ENCODE measurements at places on chromosomes 6 and 20.

DNA sequence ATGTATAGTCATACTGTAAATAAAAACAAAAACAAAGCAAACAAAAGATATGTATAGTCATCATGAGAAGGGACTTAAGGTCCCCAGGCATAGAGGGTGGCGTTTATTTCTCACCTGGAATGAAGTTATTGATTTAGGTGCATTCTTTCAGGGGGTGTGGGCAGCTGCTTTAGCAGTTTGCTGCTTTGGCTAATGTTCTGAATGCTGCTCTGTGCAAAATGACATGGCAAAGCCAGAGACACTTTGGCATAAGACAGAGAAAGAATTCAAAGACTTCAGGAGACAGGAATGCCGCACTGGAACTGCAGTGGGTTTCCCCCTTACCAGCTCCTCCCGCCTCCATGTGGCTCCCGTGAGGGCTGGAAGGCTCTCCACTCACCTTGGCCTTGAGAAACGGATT, 36.4 kb upstream of the NELFCD start:
- DNase-seq: no peak

- no peak for DNase-seq
Observed at GRCh38 chr6:132934496-132934895, 120.1 kb downstream of the RPS12 start.

DNA sequence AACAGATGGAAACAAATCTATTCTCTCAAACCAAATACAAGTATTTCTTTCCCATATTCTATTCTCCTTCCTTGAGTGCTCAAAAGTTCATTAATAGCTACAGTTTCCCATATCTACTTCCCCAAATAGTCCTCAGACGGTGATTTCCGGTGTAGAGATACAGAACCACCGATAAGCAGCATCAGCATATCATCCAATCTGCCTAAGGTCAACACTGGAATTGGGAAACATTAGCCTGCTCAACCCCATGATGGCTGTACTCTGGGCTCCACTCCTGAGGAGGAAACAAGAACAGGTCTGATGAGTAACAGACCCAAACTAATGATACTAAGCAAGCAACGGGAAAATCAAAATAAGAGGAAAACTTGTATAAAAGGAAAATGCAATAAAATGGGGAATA, 115.6 kb downstream of the EPB41L2 start:
- DNase-seq: no peak

DNA sequence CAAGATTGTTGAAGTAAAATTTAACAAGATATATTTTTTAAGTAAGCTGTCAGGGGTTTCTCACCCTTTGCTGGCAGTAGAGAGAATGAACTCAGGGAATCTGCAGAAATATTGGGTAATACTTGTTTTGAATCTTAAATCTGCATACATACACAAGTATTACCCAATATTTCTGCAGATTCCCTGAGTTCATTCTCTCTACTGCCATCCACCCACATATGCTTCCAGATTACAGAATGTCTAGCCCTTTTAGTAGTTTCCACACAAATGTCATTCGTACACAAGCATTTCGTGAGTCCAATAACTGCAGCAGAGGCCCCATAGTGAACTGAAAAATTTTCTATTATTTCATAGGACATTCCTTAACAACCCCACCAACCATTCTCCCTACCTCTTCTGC, 69.6 kb upstream of the TNFRSF21 start:
- no peak for DNase-seq

DNA sequence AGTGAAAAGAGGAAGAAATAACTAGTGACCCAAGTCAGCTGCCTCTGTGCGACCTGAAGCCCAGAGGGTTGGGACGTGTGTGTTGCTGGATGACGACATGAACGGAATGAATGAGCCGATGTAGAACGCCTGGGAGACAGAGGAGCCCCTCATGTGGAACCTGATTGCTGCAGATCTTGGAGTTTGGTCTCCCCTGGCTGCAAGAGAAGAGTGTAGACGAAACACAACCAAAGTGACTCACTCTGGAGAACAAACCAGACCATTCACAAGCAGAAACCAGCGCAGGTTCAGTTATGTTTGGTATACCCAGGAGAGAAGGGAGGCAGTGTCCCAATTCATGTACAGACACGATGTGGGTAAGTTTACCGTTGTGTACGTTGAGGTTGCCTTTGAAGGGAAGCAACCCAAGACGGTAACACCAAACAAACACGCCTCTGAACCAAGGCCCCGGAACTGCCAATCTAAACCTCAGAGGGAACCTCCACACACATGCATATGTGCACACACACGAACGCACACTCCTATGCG, 265.9 kb downstream of the BMP7 start:
- DNase-seq: no peak

- DNase-seq: no peak
Observed at GRCh38 chr6:158677906-158678578, 28.2 kb downstream of the SYTL3 start.

DNA sequence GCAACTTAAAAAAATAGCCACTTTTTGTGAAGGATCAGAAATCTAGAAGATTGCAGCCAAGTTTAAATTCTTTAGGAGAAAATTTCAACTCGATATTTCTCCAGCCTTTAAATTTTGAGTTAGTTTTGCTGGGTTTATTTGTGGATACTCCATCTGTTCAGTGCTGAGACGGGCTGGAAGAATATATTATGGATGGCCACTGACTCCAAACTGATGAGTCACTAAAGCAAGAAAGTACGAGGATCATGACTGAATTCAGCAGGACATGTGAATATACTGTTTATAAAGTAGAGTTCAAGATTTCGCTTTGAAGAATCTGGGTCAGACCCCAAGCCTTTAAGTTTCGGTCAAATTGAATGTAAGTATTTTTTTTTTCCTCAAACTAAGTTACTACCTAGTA, 199.5 kb downstream of the ADGRB3 start:
- DNase-seq: no peak

DNA sequence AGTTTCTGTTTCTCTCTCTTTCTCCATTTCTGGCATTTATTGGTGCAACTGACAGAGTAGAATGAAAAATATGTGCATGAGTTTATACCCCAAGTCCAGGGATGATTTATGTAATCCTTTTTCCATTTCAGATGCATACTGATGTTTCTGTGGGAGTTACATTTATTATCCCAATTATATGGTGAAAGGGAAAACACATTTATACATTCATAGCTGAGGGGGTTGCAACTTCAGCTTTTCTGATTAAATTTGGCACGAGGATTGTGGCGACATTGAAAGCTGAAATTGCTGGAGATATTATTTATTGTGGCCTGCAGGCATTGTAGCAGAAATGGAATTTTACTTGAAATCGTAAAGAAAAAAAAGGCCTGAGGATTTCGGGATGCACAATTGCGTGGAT, 31.5 kb upstream of the FNDC1 start:
- no peak for DNase-seq

DNA sequence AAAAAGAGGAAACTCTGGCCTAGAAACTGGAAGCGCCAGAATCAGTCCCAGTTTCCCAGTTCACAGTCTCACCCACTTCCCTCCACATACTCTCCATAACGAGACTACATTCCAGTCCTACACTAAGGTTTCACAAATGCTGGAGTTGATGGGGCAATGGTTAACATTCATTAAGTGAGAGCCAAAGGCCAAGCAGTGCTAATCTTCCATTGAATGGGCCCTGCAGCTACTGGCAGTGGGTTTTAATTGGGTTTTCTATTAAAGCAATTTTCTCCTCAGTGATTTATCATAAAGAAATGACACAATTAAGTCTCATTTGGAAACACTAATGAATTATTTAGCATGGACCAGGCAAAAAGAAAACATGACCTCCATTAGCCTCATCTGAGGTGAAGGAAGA, 20.8 kb upstream of the NRSN1 start:
- no peak for DNase-seq

GRCh38 chr20:45097485-45098102, 3.3 kb downstream of the KCNS1 start:
- peak; percentile 59 for DNase-seq

DNA sequence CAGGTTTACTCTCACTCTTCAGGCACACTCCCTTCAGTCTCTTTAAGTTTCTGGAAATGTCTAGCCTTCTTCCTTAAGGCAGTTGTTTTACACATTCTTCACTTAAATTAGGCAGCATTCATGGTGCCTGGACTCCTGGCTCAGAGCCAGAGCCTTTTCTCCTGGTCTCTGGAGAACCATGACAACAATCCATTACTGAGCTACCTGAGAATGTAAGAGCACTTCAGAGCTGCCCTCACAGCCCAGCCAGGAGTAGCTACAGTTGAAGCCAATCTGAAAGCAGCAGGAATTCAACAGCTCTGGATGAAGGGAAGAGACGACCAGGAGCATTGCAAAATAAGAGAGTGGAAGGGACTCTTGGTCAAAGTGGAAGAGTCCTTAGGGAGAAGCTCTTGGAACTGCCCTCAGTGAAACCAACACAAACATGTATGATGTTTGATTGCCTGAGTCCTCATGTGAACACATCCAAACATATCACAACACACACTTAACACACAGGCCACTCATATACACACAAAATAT, 416.8 kb upstream of the SPTLC3 start:
- DNase-seq: no peak

DNA sequence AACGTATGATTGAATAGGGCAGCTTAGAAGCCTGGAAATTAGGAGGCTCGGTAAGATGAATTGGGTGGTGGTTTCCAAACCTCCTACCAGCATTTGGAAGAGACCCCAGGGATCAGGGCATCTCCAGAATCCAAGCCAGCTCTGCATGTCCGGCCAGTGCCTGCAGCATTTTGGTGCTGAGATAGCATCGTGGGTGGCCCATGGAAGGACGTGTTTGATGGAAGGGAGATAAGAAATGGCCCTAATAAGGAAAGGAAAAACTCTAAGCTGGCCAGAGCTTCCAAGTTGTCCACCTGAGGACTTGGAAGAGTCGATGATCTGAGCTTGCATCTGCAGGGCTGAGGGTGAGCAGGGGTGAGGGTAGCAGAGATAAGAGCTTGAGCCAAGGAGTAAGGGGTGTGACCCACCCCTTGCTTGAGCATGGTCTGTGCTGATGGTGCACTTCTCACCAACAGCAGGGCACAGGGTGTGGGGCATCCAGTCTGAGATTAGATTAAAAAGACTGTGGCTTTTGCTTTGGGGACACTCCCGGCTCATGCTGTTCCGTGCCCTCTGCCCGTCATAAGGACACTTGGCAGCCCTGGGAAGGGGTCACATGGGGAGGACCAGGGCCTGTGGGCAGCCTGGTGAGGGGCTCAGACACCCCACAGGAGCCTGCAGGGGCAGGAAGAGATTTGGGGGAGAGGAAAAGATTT, 213.2 kb downstream of the ERMARD start:
- no peak for DNase-seq
